ENCODE measurements at places on chromosomes 6 and 20. TPM values are rescaled to one million over a fixed set of nuclear protein-coding genes. Genes with fewer than 3 reads are reported as not detected.

- H3K27me3 ChIP-seq, result no peaks in the 10 kb centered on the region
- no peak overlapping the region for H3K4me3 ChIP-seq
- H3K4me1 ChIP-seq, result no peaks in the 10 kb centered on the region
- no peaks in the 10 kb centered on the region for H3K36me3 ChIP-seq
- H3K27ac ChIP-seq, result no peak overlapping the region
Measured at GRCh38 chr6:128446497-128446896, 73.9 kb downstream of the PTPRK start.

DNA sequence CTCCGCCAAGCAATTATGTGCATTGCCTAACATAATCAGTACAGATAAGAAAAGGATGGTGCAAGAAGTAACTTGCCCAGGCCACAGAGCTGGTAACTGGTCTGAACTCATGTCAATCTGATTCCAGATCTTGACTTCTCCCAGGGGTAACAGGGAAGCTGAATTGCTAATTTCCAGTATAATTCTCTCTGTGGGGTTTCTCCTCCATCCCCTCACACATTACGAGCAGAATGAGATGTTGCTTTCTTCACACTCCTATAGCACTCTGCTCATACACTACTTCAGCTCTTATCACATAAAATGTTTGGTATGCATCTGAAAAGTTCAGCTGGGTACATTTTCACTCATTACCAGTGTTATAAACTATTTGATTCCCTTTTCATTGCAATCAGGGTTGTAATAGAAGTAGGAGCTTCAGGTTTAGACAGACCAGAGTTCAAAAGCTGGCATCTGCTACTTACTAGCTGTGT, 24.0 kb upstream of the LRRC1 start:
- H3K4me1 ChIP-seq, result no peaks in the 10 kb centered on the region
- H3K27me3 ChIP-seq, result no peaks in the 10 kb centered on the region
- H3K27ac ChIP-seq, result no peak overlapping the region

GRCh38 chr20:44734938-44735337, 10.7 kb upstream of the KCNK15 start:
- no peak overlapping the region for H3K4me3 ChIP-seq
- DNase-seq, result no peak
- H3K36me3 ChIP-seq, result no peaks in the 10 kb centered on the region
- H3K27me3 ChIP-seq, result no peaks in the 10 kb centered on the region

- DNase-seq, result no peak
- no peak overlapping the region for H3K4me3 ChIP-seq
- H3K27me3 ChIP-seq, result no peaks in the 10 kb centered on the region
- no peaks in the 10 kb centered on the region for H3K36me3 ChIP-seq
- no peaks in the 10 kb centered on the region for H3K4me1 ChIP-seq
Measured at GRCh38 chr20:47350691-47351545, 5.6 kb downstream of the ZMYND8 start.

DNA sequence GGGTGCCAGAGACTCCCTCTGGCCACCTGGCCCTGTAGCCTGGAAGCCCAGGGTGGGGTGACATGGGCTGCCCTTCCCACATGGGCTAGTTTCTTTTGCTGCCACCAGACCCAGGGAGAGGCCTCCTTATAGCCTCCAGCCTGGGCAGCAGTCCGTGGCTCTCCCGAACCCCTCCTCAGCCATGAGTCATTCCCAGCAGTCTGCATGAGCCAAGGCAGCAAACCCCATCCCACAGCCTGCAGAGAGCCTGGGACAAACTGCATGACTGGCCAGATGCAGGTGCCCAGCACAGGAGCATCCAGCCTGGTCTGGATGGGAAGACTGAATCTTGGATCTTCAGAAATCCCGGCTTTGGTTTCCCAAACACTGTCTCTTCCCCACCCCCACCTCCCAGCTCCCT, 75.7 kb downstream of the MRPL14 start:
- no peaks in the 10 kb centered on the region for H3K36me3 ChIP-seq
- H3K4me3 ChIP-seq, result no peak overlapping the region
- no peak for DNase-seq
- H3K4me1 ChIP-seq, result no peaks in the 10 kb centered on the region
- H3K27me3 ChIP-seq, result no peaks in the 10 kb centered on the region

GRCh38 chr6:128857806-128858205, 25.1 kb upstream of the LAMA2 start:
- no peak for DNase-seq
- H3K36me3 ChIP-seq, result no peaks in the 10 kb centered on the region
- no peak overlapping the region for H3K4me3 ChIP-seq
- H3K27me3 ChIP-seq, result no peaks in the 10 kb centered on the region

DNA sequence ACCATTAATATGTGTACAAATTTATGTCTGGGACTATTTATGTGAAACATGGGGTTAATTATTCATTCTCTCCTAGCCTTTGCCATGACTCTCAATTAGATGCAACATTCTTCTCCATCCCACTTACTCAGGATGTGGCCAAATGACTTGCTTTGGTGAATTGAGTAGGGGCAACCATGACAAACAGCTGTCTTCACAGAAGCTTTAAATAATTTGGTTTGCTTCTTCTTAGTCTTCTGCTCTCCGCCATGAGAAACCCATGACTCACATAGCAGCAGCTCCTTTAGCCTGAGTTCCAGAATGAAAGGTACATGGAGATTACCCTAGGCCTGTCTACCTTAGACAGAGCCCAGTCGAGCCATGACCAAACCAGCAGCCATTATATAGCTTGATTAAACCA, 74.7 kb downstream of the FRK start:
- H3K27me3 ChIP-seq, result no peaks in the 10 kb centered on the region
- no peak overlapping the region for H3K4me3 ChIP-seq
- no peaks in the 10 kb centered on the region for H3K36me3 ChIP-seq

GRCh38 chr6:170461556-170462365, 91.3 kb downstream of the PSMB1 start:
- no peak for DNase-seq
- H3K4me3 ChIP-seq, result no peak overlapping the region
- H3K27me3 ChIP-seq, result no peaks in the 10 kb centered on the region
- H3K36me3 ChIP-seq, result no peaks in the 10 kb centered on the region
- H3K4me1 ChIP-seq, result no peaks in the 10 kb centered on the region
- no peak overlapping the region for H3K27ac ChIP-seq

DNA sequence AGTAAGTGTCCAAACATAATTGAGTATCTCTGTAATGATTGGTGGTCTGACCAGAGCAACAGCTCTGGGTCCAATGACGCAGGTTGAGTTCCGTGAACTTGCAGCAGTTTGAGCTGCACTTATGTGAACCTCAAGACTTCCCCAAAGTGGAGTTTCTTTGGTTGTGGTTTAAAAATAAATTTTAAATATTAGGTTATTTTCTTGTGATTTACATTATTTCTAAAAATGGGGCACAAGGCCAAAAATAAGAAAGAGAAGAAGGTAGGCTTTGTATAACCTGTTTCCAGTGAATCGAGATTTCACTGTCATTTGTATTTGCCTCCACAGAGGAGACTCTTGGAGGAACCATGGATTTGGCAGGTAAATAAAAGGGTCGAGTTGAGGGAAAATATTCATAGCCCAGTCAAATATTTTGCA, 166.4 kb upstream of the ZNF217 start:
- no peaks in the 10 kb centered on the region for H3K36me3 ChIP-seq
- H3K27me3 ChIP-seq, result no peaks in the 10 kb centered on the region
- no peaks in the 10 kb centered on the region for H3K4me1 ChIP-seq
- DNase-seq, result no peak
- no peak overlapping the region for H3K4me3 ChIP-seq

- no peaks in the 10 kb centered on the region for H3K36me3 ChIP-seq
- no peak for DNase-seq
- H3K27me3 ChIP-seq, result no peaks in the 10 kb centered on the region
- H3K4me1 ChIP-seq, result no peaks in the 10 kb centered on the region
- H3K4me3 ChIP-seq, result no peak overlapping the region
Measured at GRCh38 chr20:20820785-20821483, 108.5 kb upstream of the RALGAPA2 start.

- peak overlapping the region; percentile 46 for H3K27ac ChIP-seq
- H3K4me3 ChIP-seq, result no peak overlapping the region
- no peak for DNase-seq
- H3K27me3 ChIP-seq, result no peaks in the 10 kb centered on the region
- H3K4me1 ChIP-seq, result no peaks in the 10 kb centered on the region
Measured at GRCh38 chr6:113648698-113649097, 208.4 kb upstream of the MARCKS start.

- H3K27me3 ChIP-seq, result no peaks in the 10 kb centered on the region
- DNase-seq, result no peak
- H3K4me1 ChIP-seq, result no peaks in the 10 kb centered on the region
- H3K27ac ChIP-seq, result no peak overlapping the region
Measured at GRCh38 chr6:29816030-29816429, 11.6 kb upstream of the HLA-G start.

DNA sequence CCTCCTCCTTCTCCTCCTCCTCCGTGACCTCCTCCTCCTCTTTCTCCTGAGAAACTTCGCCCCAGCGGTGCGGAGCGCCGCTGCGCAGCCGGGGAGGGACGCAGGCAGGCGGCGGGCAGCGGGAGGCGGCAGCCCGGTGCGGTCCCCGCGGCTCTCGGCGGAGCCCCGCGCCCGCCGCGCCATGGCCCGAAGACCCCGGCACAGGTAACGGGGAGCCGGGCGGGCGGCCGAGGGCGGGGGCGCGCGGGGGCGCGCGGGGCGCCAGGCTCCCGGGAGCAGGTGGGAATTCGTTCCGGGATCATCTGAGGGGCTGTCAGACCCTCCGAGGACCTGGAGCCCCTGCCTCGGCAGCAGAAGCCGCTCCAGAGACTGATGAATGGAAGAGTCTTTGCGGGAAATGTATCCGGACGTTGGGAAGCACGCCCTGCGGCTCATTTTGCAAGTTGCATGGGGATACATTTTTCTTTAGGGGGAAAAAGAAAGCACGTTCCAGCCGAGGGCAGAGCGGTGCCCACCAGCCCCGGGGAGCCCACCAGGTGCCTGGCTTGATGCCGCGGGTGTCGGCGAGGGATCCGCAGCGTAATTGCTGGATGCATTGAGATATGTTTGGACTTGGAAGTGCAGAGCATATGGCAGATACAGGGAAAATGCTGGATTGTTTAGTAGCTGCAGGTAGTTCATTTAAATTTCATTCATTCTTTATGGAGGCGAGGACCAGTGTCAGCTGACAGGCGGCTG, 394 bp downstream of the MYB start:
- H3K27ac ChIP-seq, result no peak overlapping the region
- H3K4me1 ChIP-seq, result peaks cover 20% of the 10 kb centered on the region
- no peaks in the 10 kb centered on the region for H3K27me3 ChIP-seq
- DNase-seq, result no peak

DNA sequence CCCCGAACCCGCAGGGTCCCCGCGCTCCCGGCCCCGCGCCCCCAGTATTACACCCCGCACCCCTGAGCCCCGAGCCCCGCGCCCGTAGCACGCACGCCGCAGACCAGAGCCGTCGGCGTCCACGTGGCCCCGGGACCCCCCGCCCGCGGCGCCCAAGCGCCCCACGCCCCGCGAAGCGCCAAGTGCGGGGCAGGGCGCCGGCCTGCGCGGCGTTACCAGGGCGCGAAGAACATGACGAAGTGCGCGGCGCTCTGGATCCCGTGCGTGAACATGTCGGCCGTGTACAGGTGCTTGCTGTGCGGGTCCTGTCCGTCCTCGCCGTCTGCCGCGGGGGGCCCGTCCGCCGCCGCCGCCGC, 312 bp downstream of the TXNDC5 start:
- H3K4me3 ChIP-seq, result peak overlapping the region; percentile 75
- no peak for DNase-seq
- no peaks in the 10 kb centered on the region for H3K36me3 ChIP-seq
- H3K27me3 ChIP-seq, result no peaks in the 10 kb centered on the region
- H3K4me1 ChIP-seq, result no peaks in the 10 kb centered on the region
- H3K27ac ChIP-seq, result peak overlapping the region; percentile 78

DNA sequence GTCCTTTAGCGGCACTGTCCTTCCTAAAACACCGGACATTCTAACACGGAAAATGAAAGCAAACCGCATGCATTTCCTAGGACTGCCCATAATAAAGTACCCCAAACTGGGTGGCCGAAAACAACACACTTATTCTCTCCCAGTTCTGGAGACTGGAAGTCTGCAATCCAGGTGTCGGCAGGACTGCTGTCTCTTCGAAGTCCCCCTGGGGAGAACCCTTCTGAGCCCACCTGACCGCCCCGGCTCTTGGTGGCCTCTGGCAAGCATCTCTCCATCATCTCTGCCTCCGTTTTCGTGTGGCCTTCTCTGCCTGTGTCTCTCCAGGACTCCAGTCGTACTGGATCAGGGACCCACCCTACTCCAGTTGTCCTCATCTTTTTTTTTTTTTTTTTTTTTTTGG, 55.4 kb downstream of the SYNJ2 start:
- no peak for DNase-seq
- no peak overlapping the region for H3K4me3 ChIP-seq
- peaks cover 3% of the 10 kb centered on the region for H3K4me1 ChIP-seq
- no peaks in the 10 kb centered on the region for H3K36me3 ChIP-seq
- no peaks in the 10 kb centered on the region for H3K27me3 ChIP-seq

GRCh38 chr20:62830821-62831220, 14.0 kb downstream of the COL9A3 start:
- no peak overlapping the region for H3K4me3 ChIP-seq
- no peaks in the 10 kb centered on the region for H3K4me1 ChIP-seq

DNA sequence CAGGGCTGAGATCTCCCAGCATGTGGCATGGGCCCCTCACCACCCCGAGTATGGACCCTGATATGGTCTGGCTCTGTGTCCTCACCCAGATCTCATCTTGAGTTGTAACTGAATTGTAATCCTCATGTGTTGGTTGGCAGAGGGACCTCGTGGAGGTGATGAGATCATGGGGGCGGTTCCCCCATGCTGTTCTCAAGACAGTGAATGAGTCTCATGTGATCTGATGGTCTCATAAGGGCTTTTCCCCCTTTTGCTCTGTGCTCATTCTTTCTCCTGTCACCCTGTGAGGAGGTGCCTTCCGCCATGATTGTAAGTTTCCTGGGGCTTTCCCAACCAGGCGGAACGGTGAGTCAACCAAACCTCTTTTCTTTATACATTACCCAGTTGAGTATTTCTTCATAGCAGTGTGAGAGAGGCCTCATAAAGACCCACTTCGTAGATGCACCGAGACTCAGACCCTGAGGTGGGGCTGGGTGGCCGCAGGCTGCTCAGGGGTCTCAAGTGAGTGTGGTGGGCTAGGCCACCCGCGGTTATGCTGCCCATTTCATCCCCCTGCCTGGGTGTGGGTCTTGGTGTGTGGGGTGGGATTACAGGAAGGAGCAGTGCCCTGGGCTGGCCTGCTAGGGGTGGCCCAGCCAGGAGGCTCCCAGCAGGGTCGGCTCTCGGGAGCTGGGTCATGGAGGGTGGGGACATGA, 26.2 kb upstream of the GATA5 start:
- no peaks in the 10 kb centered on the region for H3K27me3 ChIP-seq
- H3K4me1 ChIP-seq, result no peaks in the 10 kb centered on the region
- H3K4me3 ChIP-seq, result no peak overlapping the region
- H3K36me3 ChIP-seq, result no peaks in the 10 kb centered on the region
- H3K27ac ChIP-seq, result no peak overlapping the region
- DNase-seq, result no peak

- no peak overlapping the region for H3K4me3 ChIP-seq
- DNase-seq, result no peak
- H3K4me1 ChIP-seq, result no peaks in the 10 kb centered on the region
Measured at GRCh38 chr20:49424536-49424935, 57.9 kb downstream of the KCNB1 start.

- no peak overlapping the region for H3K4me3 ChIP-seq
- no peaks in the 10 kb centered on the region for H3K4me1 ChIP-seq
- H3K36me3 ChIP-seq, result no peaks in the 10 kb centered on the region
- H3K27me3 ChIP-seq, result no peaks in the 10 kb centered on the region
- H3K27ac ChIP-seq, result no peak overlapping the region
- DNase-seq, result no peak
Measured at GRCh38 chr20:9594284-9594875, 80.0 kb downstream of the LAMP5 start.

FOXQ1 gene
- 4.0 TPM for total RNA-seq

TRIM15 gene
- 9.8 TPM for total RNA-seq

TM9SF4 gene
- total RNA-seq, result 27.7 TPM

ZBTB12 gene
- 0.65 TPM for total RNA-seq

MAP3K7 gene
- total RNA-seq, result 9.3 TPM

MMS22L gene
- total RNA-seq, result 5.4 TPM
